ENCODE measurements at places on chromosomes 11 and 22. TPM values are rescaled to one million over a fixed set of nuclear protein-coding genes. Genes with fewer than 3 reads are reported as not detected.

- DNase-seq: peak; percentile 96
These were observed 31.0 kb downstream of the MCM5 start for GRCh38 chr22:35430897-35431322.

DNA sequence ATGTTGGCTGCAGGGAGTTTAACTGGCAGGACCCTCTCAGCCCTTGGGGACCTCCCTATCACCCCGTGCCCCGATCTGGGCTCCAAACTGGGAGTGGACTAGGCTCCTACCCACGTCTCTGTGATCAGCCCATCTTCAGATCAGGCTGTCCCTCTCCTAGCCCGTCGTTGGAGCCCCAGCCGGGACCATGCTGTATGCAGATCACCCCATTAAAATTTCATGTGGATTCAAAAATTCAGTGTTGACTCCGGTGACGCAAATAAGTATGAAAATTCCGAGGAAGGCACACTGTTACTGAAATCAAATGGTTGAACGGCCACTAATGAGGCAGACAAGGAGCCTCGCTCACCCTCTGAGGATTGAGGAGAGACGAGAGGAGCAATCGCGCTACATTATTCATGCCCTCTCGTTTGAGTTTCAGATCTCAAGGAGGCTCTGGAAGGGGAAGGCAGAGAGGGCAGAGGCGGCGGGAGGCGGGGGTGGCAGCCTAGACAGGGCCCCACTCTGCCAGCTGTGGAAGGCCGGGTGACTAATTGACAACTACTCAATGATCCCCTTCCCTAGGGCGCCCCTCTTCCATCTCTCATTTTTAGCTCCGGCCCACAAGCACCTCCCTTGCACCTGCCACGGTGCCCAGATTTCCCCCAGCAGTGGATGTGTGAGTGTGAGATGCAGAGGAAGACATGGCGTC, 255.4 kb downstream of the MIAT start:
- no peak for DNase-seq

Gene KIRREL3
- 2.2 TPM for total RNA-seq

DNA sequence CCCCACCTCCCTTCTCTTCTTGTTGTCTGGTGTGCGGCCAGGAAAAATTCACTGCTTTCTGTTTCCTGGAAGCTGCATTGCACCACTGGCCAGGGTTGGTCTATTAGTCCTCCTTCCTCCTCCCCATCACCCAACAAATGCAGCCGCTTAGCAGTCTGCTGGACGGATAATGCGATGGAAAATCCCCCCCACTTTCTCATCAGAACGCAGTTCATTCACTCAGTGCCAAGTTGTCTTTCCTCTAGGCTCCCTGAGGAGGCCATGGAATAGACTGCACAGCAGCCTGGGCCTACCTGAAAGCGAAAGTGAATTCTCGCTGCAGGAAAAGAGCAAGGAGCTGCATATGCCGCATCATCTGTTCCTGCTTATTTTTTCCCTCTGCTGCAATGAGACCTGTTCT, 513.6 kb downstream of the METTL15 start:
- DNase-seq: no peak

- peak; percentile 81 for DNase-seq
These were observed 39.3 kb downstream of the EFCAB6 start for GRCh38 chr22:43772831-43773230.

DNA sequence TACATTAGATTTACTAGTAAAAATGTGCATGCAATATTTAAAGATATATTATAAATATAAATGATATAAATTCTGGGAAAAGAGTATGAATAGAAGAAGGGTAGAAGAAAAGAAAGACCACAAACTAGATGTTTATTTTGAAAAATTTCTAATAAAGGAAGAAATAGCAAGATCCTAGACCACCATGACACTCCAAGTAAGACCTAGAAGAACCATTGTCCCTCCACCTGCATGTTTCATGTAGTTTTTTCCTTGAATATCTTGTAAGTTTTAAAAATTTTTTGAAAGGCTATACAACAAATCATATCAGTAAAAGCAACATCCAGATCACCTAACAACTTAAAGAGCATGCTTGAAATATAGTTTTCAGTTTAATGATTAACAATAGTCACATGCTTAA, 46.8 kb downstream of the ARHGAP32 start:
- no peak for DNase-seq

DNA sequence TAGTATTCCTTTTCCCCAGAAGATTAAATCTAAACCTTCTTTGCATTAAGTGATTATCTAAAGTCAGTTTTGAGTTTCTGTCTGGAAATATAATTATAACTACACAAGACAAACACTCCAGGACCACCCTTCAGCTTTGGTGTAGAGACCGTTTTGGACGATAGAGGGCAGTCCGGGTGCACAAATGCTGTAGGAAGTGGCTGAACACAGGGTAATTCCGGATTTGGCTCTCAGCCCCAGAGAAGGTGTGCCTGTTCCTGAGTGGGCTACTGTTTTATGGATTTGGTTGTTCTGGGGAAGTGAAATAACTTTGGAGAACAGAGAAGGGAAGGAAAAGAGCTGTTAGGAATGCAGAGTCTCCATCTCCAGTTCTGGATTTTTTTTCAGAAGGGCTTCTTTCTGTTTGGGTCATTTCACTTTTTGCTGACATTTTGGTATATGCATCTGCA, 14.8 kb downstream of the EXT2 start:
- no peak for DNase-seq

Gene ADM2
- not detected for total RNA-seq

GRCh38 chr11:48037709-48038468, 57.5 kb downstream of the PTPRJ start:
- no peak for DNase-seq

GRCh38 chr11:128420265-128420664, 167.1 kb downstream of the ETS1 start:
- DNase-seq: no peak

Gene XKR3
- not detected for total RNA-seq

GRCh38 chr22:46355996-46356471, 20.5 kb downstream of the TRMU start:
- DNase-seq: no peak

Gene NPAS4
- total RNA-seq: 1.2 TPM

- no peak for DNase-seq
These were observed 69.8 kb downstream of the GRIK4 start for GRCh38 chr11:120581313-120581712.

DNA sequence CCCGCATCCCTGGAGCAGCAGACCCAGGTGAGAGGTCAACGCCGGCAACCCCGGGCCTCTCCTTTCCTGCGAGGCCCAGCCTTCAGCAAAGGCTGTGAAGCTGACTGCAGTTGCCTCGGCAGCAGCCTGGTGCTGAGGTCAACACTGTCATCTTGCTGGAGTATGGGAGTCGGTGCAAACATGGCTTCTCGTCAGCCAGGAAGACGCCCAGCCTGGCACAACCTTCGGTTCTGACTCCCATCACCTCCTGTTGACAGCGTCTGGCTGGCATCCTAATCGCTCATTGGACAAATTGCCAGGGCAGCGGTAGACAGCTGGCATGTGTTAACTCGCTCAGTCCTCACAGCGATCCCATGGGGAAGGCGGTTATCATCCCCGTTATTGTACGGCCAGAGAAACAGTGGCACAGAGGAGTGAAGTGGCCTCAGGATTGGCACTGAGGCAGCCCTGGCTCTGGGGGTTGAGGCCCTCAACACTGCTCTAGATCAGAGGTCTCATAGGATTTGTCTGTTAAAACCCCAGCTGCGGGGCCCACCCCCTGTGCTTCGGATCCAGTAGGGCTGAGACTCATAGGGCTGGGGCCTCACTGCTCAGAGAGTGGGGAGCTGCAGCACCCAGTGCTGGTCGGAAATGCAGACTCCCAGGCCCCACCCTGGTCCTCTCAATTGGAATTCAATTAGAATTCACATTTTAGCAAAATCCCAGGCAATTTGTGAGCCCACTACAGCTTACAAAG, 39.3 kb upstream of the TP53I11 start:
- DNase-seq: no peak

DNA sequence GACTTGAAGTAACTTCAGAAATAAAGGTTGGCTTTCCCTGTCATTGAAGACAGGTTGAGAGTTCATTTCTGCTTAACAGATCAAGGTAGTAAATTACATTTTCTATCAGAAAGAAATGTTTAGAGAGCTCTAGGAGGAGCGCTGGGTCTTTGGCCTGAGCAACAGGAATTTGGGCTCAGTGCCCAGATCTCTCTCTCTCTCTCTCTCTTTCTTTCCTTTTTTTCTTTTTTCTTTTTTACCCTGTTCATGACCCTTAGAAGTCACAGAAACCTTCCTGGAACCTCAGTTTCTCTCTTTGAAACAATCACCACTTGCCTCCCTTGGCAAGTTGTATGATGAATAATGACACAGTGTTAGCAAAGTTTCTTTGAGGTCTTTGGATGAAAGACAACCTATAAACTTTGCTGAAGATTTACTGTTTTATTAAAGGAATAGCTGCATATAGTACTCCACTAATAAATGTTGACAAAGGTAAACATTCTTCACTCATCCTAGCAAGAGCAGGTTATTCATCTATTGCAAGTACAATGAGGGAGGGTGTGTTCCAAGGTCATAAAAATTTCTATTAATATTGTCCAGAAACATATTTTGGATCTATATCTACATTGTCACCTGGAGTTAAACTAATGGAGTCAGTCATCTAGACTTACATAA, 35.5 kb upstream of the RASSF10 start:
- no peak for DNase-seq

Gene DUSP8
- total RNA-seq: 2.5 TPM

Gene RPS19BP1
- total RNA-seq: 202 TPM

Gene RCOR2
- total RNA-seq: 0.40 TPM

- DNase-seq: peak; percentile 37
These were observed 51.4 kb downstream of the PRR5L start for GRCh38 chr11:36347384-36347906.

DNA sequence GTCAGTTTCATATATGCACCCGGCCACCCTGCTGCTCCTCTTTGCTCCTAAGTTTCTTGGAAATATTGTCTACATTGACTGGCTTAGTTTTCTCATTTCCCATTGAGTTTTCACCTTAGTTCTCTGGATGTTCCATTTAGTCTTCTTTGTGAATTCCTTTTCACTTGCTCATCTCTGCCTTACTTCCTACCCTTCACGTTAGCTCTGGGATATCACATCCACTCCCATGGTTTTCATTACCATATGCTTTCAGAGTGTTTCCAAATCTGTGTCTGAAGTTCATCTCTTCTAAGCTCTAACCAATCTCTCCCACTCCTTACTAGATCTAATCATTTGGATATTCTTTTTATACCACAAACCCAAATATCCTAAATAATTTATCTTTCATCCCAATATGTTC, 226.4 kb downstream of the FAM76B start:
- DNase-seq: no peak

DNA sequence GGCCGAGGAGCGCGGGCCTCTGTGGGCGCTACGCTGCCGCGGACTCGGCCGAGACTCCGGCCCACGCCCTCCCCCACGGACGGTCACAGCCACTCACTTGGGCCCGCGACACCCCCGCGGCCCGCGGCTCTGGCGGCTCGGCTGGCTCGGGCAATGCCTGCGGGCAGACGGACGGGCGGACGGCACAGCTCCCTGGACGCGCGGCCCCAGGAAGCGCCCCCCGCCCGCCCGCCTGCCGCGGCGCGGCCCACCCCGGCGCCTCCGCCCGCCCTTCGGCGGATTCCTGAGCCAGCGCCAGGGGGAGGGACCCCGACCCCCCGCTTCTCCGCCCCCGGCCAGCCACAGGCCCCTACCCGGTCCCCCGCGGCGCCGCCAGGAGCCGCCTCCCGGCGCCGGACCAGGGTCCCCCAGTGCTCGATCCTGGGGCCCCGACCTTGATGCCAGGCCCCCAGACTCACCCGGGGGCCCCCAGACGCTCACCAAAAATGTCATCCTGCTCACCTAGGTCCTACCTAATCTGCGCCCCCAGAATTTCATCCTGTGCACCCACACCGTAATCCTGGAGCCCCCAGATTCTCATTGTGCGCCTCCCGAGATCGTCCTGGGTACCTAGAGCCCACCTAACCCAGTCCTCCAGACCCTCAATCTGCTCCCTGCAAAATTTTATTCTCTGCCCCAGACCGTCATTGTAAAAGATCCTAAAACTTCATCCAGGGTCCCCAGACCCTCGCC, at the start of gene EFEMP2:
TSS of gene EFEMP2 (minus strand) at position 215 of the 732 bp plus-strand sequence. CDS start 446 bp downstream, outside the sequence.
- no peak for DNase-seq

Gene PGR
- 7.5 TPM for total RNA-seq

- no peak for DNase-seq
These were observed 17.2 kb downstream of the CREB3L1 start for GRCh38 chr11:46294365-46295309.

- DNase-seq: no peak
These were observed 5.1 kb downstream of the ABCC8 start for GRCh38 chr11:17471501-17471900.

DNA sequence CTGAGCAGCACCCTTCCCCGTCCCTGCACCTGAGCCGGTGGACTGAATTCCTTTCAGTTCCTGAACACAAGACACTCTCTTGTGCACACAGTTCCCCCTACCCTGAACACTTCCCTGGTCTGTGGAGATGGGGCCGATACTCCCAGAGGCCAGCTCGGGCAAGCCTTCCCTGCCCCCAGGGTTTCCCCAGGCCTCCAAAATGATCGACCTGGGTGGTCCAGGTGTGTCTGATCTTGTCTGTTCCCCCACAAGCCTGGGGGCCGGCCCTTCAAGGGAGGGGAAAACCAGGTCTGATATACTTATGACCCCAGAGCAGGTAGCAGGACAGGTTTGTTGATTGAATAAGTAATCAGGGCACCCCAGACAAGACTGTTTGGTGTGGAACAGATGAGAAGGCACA, 40.7 kb upstream of the KLHL35 start:
- DNase-seq: no peak

GRCh38 chr11:61679893-61680621, at the start of gene DAGLA:
TSS of gene DAGLA (plus strand) at chr11:61680391. CDS start at chr11:61720156, 39,765 bp downstream.
- DNase-seq: no peak

- no peak for DNase-seq
These were observed 14.1 kb upstream of the HTR3A start for GRCh38 chr11:113960702-113961330.

GRCh38 chr22:40183029-40183581, 5.4 kb downstream of the TNRC6B start:
- no peak for DNase-seq

DNA sequence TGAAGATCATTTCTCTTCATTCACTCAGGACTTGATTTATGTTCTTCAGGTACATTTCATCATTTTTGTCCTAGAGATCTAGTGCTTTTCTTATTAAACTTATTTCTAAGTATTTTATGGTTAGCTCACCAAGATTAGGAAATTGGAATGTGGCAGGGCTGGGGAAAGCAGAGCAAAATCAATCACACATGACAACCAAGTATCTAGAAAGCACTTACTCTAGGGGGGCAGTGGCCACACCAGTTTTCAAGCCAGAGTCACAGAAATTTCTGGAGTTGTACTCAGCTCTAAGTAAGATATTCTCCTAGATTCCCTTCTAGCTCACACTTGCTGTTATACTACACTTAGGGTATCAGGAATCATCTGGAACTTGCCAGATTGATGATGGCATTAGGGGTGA, 33.3 kb upstream of the MYEOV start:
- DNase-seq: no peak

Gene GPR152
- not detected for total RNA-seq

DNA sequence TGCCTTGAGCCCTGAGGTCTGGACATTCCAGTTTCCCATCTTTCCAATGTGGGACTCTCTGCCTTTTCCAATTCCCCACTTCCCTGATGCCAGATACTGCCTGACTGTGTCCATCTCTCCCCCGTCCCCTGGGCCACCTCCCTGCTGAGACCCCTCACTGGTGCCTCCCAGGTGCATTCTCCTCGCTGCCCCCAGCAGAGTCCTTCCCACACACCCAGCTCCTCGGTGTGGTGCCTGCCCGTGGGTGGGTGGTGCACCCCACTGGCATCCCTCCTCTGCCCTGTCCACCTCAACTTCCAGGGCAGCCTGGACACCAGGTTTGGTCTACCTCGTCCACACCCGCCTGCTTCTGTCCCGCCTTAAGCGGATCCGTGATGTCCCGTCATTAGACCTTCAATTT, 4.9 kb upstream of the MRGPRF start:
- DNase-seq: no peak
